Stimulated activated CD4-positive, alpha-beta T cell treated with anti-CD3 and anti-CD28 coated beads, TNF-alpha, amount 100 ng/mL, for 48 hours (primary cell): ENCODE measurements at places on chromosomes 1 and 21.

GRCh38 chr1:26099780-26100179 is 11.8 kb upstream of the PDIK1L start:
- DNase-seq = no peak

DNA sequence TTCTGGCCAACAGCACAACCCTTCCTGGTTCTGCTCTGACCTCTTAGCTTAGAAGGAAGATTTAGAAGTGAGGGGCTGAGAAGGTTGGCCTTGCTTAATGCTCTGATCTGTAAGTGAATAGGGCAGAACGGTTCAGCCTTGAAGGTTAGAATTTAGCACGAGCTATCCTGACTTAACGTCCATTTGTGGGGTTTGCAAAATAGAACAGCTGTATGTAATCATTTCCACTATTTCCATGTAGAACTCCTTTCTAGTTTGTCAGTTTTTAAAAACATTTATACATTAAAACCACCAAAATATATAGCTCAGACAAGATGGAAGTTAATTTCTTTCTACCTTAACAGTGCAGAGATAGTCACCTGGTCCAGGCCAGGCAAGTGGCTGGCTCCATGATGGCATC is 89.9 kb downstream of the TBX19 start:
- DNase-seq = no peak

DNA sequence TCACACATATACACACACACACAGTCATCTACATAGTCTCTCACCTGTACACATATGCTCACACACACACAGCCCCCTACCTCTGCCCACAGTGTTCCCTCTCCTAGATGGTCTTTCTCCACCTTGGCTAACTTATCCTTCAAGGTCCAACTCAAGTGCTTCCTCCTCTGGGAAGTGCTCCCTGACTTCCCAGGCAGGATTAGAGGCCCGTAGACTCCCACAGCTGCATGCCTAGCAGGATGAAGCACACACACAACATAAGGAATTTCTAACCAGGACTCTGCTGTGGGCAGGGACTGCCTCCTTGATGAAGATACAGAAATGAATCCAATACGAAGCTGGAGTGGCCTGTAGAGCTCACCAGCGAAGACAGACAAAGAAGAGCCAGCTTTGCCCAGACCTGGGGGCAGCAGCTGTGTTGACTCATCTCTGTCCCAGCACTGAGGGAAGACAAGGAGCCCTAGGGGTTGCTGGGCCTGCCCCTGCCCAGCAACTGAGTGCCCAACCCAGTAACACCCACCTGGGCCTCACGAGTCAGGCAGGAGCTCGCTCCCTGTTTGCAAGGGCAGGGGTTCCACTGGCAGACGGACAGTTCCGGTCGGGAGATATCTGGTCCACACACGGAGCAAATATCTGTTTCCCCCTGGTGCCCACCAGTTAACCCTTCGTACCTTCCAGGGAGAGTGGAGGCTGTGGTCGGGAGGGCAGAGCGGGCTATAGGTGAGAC is 100.8 kb downstream of the DMRTB1 start:
- DNase-seq = no peak

DNA sequence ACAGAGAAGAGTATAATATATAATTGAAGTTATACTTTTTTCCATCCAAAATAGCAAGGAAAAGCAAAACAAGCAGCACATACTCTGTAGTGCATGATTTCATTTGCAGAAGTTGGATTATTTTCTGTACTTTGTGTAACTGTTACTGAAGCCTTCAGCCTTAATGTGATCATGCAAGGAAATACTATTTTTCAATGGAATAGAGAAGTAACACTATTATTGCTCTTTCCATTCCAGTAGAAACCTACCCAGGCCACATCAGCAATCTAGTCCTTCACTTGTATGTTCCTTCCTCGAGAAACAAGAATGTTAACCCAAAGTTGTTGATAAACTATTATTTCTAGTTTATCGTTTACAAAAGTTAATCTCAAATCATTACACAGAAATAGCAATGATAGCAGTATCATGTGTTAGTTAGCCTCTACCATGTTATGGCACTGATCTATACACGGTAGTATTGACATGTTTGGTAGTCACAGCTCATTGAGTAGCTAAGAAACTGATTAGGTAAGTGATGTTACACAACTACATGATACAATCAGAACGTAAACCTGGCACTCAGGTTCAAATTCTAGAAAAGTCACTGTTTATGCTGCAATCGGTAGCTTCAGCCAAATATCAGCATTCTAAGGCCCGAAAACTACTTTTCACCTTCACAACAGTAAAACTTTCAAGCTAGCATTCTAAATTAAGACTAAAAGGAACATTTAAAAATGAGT is 37.6 kb upstream of the CHRM3 start:
- DNase-seq = no peak

- DNase-seq = no peak
These were observed 52.6 kb upstream of the RBM15 start for GRCh38 chr1:110286564-110286963.

DNA sequence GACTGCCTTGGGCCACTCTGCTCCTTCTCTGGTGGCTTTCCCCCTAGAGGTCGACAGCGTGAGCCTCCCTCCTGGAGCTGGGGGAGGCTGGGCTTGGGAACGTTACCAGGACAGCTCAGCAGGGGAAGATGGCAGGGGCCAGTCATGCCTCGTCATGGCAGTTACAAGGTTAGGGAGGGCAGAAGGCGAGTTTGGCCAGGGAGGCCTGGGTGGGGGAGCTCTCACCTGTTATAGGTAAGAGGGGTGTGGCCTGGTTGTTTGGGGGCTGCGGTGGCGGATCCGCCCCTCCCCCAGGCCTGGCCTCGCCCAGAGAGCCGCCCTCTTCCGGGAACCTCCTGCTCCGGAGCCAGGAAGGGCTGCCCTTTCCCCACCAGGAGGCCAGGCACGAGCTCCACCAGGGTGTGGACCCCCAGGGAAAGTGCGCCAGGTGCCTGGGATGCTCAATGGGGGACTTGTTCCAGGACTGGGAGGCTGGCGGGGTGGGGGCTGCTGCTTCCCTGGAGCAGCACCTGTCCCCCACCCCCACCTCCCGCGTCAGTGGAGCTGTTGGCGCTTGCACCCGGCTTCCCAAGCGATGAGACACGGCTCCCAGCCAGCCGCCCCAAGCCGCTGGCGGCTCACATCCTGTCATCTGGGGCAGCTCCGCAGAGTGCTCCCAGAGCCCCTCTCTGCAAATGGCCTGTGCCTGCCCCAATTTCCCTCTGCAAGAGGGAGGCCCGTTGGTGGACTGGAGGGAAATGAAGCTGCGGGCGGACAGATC is 23.6 kb upstream of the PKP1 start:
- DNase-seq = no peak
